ENCODE measurements at places on chromosomes 3 and 15.

GRCh38 chr15:38050529-38051448 lies 116.3 kb downstream of the TMCO5A start:
- DNase-seq, result no peak

DNA sequence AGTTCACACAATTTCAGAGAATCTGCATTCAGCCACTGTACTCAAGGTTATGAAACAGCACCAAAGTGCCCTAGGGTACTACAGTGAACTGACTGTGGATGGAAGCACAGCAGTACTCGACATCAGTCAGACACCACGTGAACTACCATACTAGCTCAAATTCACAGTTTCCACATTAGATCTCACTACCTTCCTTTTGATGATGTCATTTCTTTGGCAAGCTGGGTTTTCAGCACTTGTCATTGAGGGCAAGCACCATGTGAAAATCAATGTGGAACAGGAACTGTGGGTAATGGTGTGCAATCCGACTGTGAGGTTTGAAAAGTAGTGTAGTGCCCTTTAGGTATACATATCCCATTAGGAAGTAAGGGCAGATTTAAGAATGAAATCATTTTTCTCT lies 110.5 kb upstream of the BFSP2 start:
- DNase-seq, result no peak

DNA sequence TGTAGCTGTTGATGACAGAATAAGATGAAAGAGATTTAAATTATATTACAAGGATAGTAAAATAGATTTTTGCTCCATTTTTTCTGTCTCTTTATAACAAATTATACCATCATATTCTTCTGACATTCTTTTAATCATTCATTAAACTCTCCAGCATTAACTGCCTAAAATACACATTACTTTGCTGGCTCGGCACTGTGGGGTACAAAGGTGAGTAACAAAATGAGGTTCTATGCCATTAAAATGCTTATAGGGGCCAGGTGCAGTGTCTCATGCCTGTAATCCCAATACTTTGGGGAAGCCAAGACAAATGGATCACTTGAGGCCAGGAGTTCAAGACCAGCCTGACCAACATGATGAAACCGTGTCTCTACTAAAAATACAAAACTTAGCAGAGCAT lies 81.5 kb downstream of the ULK4 start:
- no peak for DNase-seq

GRCh38 chr15:76336254-76337058 lies at the start of gene ISL2:
Gene ISL2, plus strand, starts transcription at chr15:76336773. Its CDS starts 111 bp downstream, at chr15:76336884.
- peak; percentile 52 for DNase-seq

DNA sequence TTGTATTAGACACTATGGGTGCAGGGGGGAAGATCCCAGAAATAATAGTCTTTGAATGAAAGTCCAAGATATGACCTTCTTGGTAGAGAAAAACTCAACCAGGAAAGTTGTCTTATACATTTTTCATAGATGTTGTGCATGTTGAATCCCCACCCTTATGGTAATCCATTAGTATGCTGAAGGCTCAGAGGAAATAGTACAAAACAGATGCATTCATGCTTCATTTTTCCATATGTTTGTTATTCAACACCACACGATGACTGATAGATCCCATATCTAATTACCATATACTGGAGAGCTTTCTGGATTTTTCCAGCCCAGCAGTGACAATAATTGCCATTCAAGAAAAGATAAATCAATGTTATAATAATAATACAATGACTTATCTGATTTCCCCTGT lies 487.4 kb downstream of the FGF12 start:
- DNase-seq, result no peak

GRCh38 chr15:66251065-66251789 lies 2.3 kb downstream of the MEGF11 start:
- no peak for DNase-seq

DNA sequence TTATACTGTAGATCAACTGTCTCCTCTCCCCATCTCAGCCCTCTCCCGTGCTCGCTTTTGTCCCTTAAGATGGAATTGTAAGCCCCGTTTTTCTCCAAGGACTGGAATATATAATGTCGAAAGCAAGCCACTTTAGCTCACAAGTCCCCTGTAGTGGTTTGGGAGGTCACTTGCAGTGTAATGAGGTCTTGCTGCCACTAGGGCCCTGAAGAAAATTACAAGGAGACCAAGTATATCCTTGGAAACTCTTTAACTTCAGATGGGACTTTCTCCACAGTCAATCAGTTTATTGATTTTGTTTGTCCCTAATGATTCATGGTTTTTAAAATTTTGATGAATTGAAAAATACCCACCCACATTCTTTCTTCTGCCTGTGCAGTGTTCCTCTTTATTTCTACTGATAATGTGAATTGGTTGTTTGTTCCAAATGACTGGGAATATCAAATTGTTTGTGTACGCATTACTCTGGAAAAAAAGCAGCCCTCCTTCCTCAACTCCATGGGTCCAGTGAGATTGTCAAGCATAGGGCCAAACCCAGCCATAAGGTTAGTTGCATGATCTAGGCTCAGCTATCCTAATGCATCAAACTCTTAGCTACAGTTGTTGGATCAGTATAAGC lies 294.8 kb downstream of the MCTP2 start:
- DNase-seq, result no peak

DNA sequence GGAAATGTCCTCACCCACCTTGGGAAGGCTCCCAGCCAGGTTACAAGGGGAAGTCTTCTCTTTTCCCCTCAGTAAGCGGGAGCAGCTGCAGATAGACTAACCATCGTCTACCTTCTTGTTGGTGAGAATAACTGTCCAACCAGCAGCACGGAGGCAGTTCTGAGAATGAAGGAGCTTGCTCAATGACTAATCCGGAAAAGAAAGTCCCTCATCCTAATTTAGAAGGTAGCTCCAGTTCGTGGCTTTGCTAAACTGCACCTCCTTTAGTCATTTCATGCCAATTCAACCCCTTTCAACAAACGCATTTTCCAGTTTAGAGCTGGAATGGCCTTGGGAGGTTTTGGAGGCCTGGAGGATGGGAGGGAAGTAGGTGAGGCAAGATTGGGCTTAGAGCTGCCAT lies 527.4 kb upstream of the PROK2 start:
- DNase-seq, result no peak

DNA sequence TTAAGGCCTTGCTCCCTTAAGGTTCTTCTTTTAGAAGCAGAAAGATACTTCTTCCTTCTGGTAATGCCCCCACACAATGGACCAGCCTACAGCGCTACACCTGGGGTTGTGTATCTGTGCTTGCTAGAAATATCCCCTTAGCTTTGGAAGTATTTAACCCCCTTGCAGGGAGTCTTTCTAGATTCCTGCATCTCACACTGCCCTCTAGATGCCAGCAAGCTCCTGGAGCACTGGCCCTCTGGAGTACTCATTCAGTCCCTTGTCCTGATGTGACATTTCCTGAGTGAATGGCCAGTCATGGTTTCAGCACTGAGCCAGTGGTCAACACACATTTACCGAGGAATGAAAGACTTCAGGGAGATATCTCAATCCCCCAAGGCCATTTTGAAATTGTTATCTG lies 30.4 kb upstream of the RBP2 start:
- no peak for DNase-seq

DNA sequence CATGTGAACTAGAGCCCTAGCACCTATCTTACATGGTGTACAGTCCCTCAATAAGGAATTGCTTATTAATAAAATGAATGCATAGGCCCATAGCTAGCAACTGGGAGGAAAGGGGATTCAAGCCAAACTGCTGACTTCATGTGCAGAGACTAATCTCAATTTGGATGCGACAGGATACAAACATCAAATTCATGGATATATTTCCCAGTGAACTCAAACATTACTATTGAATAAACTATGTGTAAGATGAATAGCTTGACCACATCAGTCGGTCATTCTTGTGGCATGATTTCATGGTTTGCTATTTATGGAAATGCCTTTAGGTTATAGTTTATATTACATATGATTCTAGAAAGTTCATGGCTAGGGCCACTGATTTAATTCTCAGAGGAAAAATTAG lies 268.6 kb upstream of the SLITRK3 start:
- no peak for DNase-seq

- DNase-seq, result no peak
Observed at GRCh38 chr3:11238060-11238459, 34.1 kb upstream of the ATG7 start.

GRCh38 chr3:160885791-160886286 lies 129.8 kb downstream of the PPM1L start:
- peak; percentile 15 for DNase-seq

DNA sequence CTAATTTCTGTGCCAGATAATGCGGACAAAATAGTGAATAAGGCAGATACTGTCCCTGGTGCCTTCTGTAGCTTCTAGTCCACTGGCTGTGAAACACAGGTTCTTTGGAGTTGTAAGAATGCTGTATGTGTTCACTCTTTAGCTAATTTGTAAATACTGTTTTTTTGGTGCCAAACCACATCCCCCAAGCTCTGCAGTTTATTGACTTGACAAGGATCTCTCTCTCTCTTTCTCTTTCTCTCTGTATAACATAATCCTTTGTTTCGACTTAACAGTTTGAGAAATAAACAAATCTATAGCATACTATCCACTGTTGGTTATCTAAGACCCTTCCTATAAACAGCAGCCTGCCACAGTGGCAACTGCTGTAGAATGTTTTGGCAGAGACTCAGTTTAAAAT lies 7.6 kb downstream of the SMAD3 start:
- DNase-seq, result no peak

DNA sequence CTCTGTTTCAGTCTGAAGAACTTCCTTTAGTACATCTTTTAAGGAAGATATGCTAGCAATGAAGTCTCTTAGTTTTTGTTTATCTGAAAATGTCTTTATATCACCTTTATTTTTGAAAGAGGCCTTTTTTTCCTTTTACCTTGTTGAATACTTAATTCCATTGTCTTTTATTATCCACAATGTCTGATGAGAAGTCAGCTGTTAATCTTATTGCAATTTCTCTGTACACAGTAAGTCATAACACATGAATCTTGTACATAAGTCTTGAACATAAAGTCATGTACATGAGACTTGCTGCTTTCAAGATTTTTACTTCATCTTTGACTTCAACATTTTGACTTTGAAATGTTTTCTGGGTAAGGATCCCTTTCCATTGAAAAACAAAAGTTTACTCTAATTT lies 424.3 kb upstream of the ATP10A start:
- DNase-seq, result no peak

GRCh38 chr3:69724722-69725435 lies 14.4 kb upstream of the MITF start:
- DNase-seq, result no peak

DNA sequence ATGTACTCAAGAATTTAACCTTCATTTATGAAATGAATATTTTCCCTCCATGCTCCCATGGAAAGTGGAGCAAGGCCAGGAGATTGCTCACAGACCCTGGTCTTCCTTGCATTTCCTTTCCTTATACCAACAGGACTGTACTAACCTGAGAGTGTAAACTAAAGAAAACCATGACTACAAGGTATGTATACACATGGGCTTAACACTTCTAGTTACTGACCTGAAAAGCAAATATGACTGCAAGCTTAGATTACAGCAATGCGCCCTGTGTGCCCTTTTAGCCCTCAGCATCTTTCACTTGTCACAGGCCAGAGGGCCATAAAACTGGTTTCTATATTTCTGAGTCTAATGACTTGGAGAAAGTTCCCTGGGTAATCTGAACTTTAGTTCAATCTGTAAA lies 52.1 kb downstream of the NEK10 start:
- DNase-seq, result no peak

GRCh38 chr15:73630921-73631362 lies 2.2 kb downstream of the NPTN start:
- DNase-seq, result no peak

GRCh38 chr15:63065262-63066221 lies 23.0 kb downstream of the TPM1 start:
- DNase-seq, result no peak

GRCh38 chr3:20974396-20974795 lies 776.6 kb downstream of the ZNF385D start:
- DNase-seq, result no peak

DNA sequence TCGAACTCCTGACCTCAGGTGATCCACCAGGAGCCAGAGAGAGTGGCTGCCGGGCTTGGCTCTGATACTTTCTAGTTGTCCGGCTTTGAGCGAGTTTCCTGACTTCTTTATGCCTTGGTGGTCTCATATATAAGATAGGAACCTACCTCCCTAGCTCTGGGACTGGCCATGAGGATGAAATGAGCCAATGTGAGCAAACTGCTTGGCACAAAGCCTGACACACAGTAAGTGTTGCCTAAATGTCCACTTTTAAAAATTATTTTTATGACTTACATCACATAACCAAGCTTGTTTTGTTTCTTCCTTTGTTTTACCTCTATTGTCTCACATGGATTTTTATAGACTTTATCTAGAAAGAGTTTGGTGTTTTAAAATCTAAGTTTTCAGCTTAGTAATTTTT lies 42.1 kb upstream of the CCDC174 start:
- no peak for DNase-seq

DNA sequence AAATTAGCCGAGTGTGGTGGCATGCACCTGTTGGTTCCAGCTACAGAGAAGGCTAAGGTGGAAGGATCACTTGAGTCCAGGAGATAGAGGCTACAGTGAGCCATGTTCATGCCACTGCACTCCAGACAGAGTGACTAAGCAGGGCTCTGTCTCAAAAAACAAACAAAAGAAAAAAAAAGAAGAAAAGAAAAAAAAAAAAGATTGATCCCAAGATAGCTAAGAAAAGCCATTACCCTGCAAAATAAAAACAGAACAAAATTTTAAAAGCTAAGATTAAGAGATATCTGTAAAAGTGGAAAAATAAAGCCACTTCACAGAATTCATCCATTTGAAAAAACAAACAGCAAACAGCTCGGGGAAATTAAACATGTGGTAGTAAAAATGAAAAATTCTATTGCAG lies 23.8 kb downstream of the LRRC2 start:
- no peak for DNase-seq

DNA sequence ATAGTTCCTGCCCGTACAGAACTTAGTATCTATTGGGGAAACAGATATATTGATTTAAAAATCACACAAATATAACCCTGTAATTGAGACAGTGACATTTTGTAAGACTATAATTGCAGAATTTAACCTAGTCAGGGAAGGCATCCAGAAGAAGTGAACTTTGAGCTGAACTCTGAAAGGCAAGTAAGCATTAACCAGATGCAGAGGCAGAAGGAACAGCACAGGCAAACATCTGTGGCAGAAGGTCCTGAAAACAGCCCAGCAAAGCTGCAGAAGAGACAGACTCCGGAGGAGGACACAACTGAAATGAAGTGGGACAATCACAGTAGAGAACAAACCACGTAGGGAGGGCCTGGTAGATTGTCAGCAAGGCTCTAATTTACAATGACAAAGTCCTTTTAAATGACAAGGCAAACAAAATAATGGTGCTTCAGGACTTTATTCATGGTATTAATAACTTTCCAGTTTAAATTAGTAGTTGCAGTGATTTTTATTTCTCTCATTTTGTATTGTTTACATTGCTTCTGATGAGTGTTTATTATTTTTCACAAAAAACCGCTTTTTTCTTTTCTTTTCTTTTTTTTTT lies 14.5 kb downstream of the BCL2A1 start:
- no peak for DNase-seq

GRCh38 chr3:157857440-157857839 lies 248.8 kb downstream of the SHOX2 start:
- DNase-seq, result no peak

- no peak for DNase-seq
Observed at GRCh38 chr15:85350395-85350794, 30.0 kb upstream of the AKAP13 start.

- no peak for DNase-seq
Observed at GRCh38 chr15:76321171-76321570, 9.9 kb upstream of the ETFA start.
